Transverse colon (tissue), 4 donors: ENCODE measurements at places on chromosomes 1 and 21. TPM values are rescaled to one million over a fixed set of nuclear protein-coding genes. Genes with fewer than 3 reads are reported as not detected.
A peak's percentile ranks its signal among the peaks of the same experiment; 100 is the strongest.

- no peak overlapping the region for H3K27ac ChIP-seq
- no peak overlapping the region for H3K4me3 ChIP-seq
- H3K36me3 ChIP-seq: no peaks in the 10 kb centered on the region
- H3K27me3 ChIP-seq: no peaks in the 10 kb centered on the region
- no peak for DNase-seq
Measured at GRCh38 chr1:183693521-183693920, 40.4 kb upstream of the APOBEC4 start.

DNA sequence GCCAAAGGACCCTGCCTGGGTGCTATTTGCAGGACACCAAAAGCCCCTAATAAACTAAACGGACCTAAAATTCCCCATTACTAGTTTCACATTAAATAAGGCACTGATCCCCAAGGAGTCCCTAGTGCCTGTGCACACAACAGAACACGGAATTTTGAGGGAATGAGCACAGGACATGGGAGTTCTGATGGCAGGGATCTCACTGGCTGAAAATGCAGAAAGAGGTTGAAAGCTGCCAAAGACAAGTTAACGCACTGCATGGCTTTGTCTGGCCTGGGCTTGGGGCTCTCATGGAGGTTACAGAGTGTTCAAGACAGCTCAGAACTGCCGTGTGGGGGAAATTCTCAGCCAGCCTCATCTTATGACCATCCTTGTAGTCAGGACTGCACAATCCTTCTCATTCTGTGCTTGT, 15.6 kb upstream of the ATP1B1 start:
- H3K27ac ChIP-seq: no peak overlapping the region
- H3K27me3 ChIP-seq: no peaks in the 10 kb centered on the region
- H3K4me1 ChIP-seq: peaks cover 17% of the 10 kb centered on the region
- H3K36me3 ChIP-seq: no peaks in the 10 kb centered on the region

DNA sequence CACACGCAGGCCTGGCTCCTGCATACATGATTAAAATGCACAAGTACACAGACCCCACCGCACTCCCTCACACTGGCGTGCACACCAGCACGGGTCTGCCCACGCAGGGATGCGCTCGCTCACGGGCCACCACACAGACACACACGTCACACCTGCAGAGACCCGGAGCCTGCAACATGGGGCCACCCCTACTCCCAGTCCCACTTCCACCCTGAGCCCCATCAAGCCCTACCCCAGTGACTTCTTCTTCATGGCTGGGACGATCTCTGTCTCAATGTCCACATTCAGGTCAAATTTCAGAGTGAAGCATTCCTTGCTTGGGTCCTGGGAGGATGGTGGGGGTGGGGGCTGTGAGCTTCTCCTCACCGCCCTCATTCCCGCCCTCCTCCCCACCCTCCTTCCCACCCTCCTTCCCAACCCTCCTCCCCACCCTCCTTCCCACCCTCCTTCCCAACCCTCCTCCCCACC, 8.9 kb upstream of the TNFRSF25 start:
- no peak overlapping the region for H3K4me3 ChIP-seq
- H3K27me3 ChIP-seq: no peaks in the 10 kb centered on the region
- H3K36me3 ChIP-seq: no peaks in the 10 kb centered on the region
- peak overlapping the region; percentile 0 for H3K27ac ChIP-seq
- DNase-seq: no peak

DNA sequence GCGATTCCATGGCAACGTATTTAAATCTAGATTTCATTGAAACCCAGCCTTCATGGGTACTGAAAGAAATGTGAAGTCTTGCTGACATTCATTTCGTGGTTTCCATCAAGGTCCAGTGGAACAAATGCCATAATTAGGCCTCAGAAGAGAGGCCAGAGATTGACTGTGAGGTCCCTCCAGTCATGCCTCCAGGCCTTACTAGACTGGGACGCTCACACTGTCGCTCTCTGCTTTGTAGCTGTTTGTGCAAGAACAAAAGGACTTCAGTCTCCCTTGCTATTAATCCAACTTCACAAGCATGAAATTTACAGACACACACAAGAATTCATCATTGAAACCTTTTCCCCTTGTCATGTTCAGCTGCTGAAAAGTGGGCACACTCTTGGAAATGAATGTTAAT, 180.4 kb upstream of the FOXD3 start:
- H3K27me3 ChIP-seq: no peaks in the 10 kb centered on the region
- no peak overlapping the region for H3K27ac ChIP-seq
- no peaks in the 10 kb centered on the region for H3K36me3 ChIP-seq
- no peak for DNase-seq

GRCh38 chr1:36576551-36577110, 93.9 kb upstream of the CSF3R start:
- no peak for DNase-seq
- H3K27ac ChIP-seq: no peak overlapping the region
- H3K4me3 ChIP-seq: no peak overlapping the region
- no peaks in the 10 kb centered on the region for H3K36me3 ChIP-seq
- no peaks in the 10 kb centered on the region for H3K4me1 ChIP-seq

DNA sequence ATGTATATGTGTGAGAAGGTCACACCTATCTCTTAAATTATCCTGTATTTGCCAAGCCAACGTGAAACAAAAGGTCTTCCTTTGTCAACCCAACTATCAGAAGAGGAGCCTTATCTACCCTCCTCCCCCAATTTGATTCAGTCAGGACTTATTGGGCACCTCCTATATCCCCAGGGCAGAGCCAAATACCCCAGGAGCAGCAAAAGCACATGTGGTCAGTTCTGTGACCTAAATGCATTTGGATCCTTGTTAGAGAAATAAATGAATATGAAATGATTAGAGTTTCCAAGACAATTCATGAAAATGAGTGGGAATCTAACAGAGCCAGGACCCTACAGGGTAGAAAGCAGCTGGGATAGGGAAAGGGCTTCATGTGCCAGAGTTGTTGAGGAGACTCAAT, 37.0 kb upstream of the KCND3 start:
- H3K4me3 ChIP-seq: no peak overlapping the region
- DNase-seq: no peak
- H3K27ac ChIP-seq: no peak overlapping the region

LCE1D gene
- not detected for total RNA-seq
